Activated CD8-positive, alpha-beta memory T cell treated with anti-CD3 and anti-CD28 coated beads, Interleukin-2, amount 10 ng/mL, durations not matched to agents 7 days and 5 days (primary cell): ENCODE measurements at places on chromosomes 12 and 14. TPM values are rescaled to one million over a fixed set of nuclear protein-coding genes. Genes with fewer than 3 reads are reported as not detected.

The GAS2L3 gene
- total RNA-seq = 2.6 TPM

The PZP gene
- not detected for total RNA-seq

The EP400 gene
- 54.1 TPM for total RNA-seq

DNA sequence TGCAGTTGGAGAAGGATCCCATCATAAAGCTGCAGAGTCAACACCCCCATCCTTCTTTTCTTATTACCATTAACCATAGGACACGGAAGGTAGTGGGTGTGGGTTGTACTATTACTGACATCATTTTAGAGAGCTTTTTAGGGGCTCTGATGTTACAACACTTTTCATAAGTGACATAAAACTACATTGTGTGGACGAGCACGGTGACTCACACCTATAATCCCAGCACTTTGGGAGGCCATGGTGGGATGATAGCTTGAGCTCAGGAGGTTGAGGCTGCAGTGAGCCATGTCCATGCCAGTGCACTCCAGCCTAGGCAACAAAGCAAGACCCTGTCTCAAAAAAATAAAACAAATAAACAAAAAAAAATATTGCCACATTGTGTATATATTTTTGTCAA, 167.1 kb downstream of the DUSP6 start:
- H3K4me1 ChIP-seq = peaks cover 22% of the 10 kb centered on the region
- peaks cover 44% of the 10 kb centered on the region for H3K36me3 ChIP-seq

DNA sequence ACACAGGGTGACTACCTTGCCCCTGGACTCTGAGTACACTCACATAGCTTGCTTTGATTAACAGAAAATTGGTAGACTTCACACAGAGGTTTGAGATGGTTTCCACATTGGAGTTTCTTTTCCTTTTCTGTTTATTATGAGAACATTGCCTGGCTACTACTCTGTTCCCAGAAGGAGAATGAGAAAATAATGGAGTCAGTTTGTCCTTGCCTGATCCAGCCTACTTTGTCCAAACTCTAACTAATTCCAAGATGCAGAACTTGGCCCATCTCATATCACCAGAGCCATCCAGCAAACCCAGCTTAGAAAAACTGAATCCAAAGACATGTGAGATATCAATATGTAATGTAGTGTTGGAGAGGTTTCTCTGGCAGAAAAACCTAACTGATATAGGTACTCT, 20.4 kb downstream of the TAS2R50 start:
- no peak overlapping the region for H3K4me3 ChIP-seq
- no peaks in the 10 kb centered on the region for H3K4me1 ChIP-seq
- DNase-seq = no peak
- H3K27me3 ChIP-seq = no peaks in the 10 kb centered on the region
- peaks cover 4% of the 10 kb centered on the region for H3K36me3 ChIP-seq
- H3K27ac ChIP-seq = no peak overlapping the region

DNA sequence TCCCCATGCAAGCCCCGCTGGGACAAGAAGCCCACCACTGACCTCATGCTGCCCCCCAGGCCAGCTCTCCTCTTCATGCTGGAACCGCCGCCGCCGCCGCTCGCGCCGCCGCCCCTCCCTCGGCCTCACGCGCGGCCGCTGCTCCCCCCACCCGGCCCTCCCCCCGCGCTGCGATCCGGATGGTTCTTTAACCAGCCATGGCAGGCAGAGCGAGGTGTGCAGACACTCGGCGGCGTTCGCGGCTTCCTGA, at the start of gene DCAF5:
TSS of gene DCAF5 (minus strand) at position 218 of the 250 bp plus-strand sequence. CDS start at position 77, 141 bp downstream.
- H3K4me1 ChIP-seq = peaks cover 31% of the 10 kb centered on the region
- peak within 1 kb of the TSS; percentile 83 for H3K4me3 ChIP-seq
- H3K27me3 ChIP-seq = peaks cover 21% of the 10 kb centered on the region
- peaks cover 16% of the 10 kb centered on the region for H3K36me3 ChIP-seq

DNA sequence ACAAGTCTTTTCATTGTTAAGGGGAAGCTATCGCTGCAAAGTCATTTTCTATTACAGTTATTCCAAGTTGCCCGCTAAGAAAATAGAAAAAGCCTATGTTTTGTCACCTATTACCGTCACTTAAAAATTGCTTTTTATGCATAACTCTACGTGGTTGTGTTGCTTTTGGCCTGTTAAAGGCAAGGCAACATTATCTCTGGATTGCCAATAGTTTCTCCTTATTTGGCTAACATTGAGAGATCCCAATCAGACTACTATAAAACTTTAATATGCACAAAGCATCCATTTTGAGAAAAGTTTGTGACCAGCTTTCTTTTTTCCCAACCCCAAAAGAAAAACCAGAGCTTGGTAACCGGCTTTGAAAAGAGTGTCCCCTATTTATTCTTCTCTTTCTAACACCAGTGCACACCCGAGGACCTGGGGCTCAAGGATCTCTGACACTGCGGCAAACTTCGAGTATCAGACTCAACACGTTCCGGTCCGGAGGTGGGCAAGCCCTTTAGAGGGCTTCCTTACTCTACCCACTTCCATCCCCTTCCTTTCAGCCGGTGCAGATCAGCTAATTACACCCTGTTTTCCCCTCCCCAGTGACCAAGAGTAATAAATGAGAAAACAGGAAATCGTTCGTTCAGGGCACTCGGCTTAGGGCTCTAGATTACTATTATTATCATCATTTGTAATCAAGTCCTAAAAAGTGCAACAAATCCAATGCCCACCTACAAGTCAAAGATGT, 1.2 kb downstream of the PPP1R12A start:
- peaks cover 15% of the 10 kb centered on the region for H3K36me3 ChIP-seq
- peak overlapping the region; percentile 94 for H3K4me3 ChIP-seq
- H3K27me3 ChIP-seq = no peaks in the 10 kb centered on the region
- H3K27ac ChIP-seq = peak overlapping the region; percentile 99

GRCh38 chr12:98852181-98852580, 207.1 kb downstream of the APAF1 start:
- peaks cover 16% of the 10 kb centered on the region for H3K27me3 ChIP-seq
- no peak overlapping the region for H3K4me3 ChIP-seq
- H3K36me3 ChIP-seq = no peaks in the 10 kb centered on the region
- no peak for DNase-seq
- H3K27ac ChIP-seq = no peak overlapping the region

- peaks cover 17% of the 10 kb centered on the region for H3K4me1 ChIP-seq
- peaks cover 38% of the 10 kb centered on the region for H3K27me3 ChIP-seq
- no peaks in the 10 kb centered on the region for H3K36me3 ChIP-seq
- H3K27ac ChIP-seq = no peak overlapping the region
- peak; percentile 61 for DNase-seq
- no peak overlapping the region for H3K4me3 ChIP-seq
These were observed 1131.1 kb downstream of the TMEM121 start for GRCh38 chr14:106657460-106657859.

- peaks cover 65% of the 10 kb centered on the region for H3K4me1 ChIP-seq
- DNase-seq = peak; percentile 93
- H3K27ac ChIP-seq = peak overlapping the region; percentile 94
- peaks cover 4% of the 10 kb centered on the region for H3K36me3 ChIP-seq
- H3K27me3 ChIP-seq = no peaks in the 10 kb centered on the region
- H3K4me3 ChIP-seq = peak overlapping the region; percentile 9
These were observed 53.5 kb downstream of the PHLDA1 start for GRCh38 chr12:75977952-75978671.
